Activated T-helper 2 cell treated with anti-CD3 and anti-CD28 coated beads, Interferon-gamma antibody, Interleukin-2, Interleukin-4, amounts not matched to agents 10 μg/mL and 5 μg/mL and 100 μg/mL, durations not matched to agents 14 hours and 24 hours and 36 hours (primary cell): ENCODE measurements at places on chromosomes 13 and 19. TPM values are rescaled to one million over a fixed set of nuclear protein-coding genes. Genes with fewer than 3 reads are reported as not detected.

The DYRK1B gene
- 6.7 and 7.3 TPM in 2 replicates for total RNA-seq

The POLR1G gene
- 16.1 and 16.7 TPM in 2 replicates for total RNA-seq

DNA sequence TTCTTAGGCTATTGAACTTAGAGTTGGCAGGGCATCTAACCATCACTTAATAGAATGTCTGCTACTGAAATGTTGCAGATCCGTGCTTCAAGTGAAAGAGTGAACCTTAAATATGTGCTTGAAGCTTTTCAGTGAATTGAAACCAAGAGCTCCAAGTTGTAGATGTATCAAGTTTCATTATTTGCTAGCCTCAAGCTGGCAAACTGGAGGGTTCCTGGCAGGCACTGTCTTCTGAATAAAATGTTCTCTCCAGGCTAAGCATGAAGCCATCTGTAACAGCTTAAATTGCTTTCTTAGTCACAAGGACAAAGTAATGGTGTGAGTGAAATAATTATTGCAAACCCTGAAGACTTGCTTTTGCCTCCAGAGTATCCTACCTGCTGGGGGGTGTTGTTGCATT, 415.0 kb upstream of the SPRY2 start:
- H3K27ac ChIP-seq: no peak overlapping the region
- no peaks in the 10 kb centered on the region for H3K4me1 ChIP-seq
- no peak for DNase-seq
- H3K4me3 ChIP-seq: no peak overlapping the region
- H3K36me3 ChIP-seq: no peaks in the 10 kb centered on the region
- H3K27me3 ChIP-seq: no peaks in the 10 kb centered on the region

DNA sequence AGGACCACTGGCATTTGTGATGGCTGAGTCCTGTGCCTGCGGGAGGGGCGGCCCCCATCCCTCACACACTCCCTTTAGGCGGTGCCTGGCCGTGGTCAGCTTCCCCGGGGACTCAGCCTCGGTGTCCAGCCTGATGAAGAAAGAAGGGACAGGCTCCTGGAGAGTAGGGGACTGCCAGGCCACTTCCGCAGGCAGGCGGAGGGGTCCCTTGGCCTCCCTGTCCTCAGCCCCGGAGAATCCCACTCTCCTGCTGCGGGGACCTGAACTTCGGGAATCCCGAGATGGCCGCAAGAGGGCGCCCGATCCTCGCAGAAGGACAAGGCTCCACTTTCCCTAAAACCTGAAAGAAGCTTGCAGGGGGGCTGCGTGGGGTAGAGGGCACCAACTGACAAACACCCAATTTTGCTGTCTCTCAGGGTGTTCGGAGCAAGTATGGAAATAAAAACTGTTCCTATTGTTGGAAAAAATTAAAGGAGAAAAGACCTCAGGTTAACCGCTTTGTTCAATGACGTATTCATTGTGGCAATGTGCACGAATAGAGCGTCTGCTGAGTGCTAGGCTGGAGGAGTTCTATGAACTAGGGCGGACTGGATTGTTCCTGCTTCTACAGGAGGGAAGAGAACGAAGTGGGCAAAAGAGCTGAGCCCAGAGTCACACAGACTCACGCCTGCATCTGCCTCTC, 297.3 kb downstream of the ZNF536 start:
- no peak overlapping the region for H3K27ac ChIP-seq
- H3K4me1 ChIP-seq: no peaks in the 10 kb centered on the region
- H3K36me3 ChIP-seq: no peaks in the 10 kb centered on the region
- DNase-seq: no peak
- H3K4me3 ChIP-seq: no peak overlapping the region
- no peaks in the 10 kb centered on the region for H3K27me3 ChIP-seq

DNA sequence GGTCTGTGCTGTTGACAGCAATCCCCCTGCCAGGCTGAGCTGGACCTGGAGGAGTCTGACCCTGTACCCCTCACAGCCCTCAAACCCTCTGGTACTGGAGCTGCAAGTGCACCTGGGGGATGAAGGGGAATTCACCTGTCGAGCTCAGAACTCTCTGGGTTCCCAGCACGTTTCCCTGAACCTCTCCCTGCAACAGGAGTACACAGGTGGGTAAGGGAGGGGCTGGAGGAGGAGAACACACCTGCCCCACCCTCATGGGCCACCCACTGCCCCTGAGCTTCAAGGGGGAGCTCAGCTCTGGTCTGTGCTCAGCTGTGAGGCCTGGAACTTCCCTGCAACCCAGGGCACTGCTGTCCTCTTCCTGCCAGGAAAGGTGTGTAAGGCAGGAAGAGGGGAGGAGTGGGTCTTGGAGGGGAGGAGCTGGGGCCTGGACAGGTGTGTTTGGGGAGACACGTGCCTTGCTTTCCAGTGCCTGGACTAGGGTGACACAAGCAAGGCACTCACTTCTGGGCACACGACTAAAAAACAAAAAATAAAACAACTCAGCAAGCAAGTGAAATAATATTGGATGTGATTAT, 3.9 kb downstream of the SIGLEC7 start:
- no peak for DNase-seq
- no peaks in the 10 kb centered on the region for H3K36me3 ChIP-seq
- H3K27ac ChIP-seq: no peak overlapping the region
- no peaks in the 10 kb centered on the region for H3K4me1 ChIP-seq

DNA sequence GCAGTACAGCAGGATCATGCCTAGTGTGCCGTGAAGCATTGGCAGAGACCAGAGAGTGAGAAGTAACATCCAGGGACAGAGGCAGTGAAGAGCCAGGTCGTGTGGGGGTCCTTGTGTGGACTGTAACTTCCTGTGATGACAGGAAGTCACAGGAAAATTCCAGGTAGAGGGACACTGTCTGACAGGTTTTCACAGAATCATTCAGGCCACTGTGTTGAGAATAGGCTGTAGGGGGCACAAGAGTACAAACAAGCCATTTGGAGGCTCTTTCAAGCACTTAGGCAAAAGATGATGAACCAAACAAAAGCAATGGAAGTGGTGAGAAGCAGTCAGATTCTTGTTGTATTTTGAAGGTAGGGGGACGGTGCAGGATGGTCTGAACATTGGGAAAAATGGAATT, 46.4 kb downstream of the N4BP2L1 start:
- no peak for DNase-seq
- H3K36me3 ChIP-seq: peaks cover 19% of the 10 kb centered on the region
- H3K27ac ChIP-seq: no peak overlapping the region
- no peaks in the 10 kb centered on the region for H3K27me3 ChIP-seq
- no peaks in the 10 kb centered on the region for H3K4me1 ChIP-seq
